Anterior cingulate cortex (tissue), 58 donors: ENCODE measurements at places on chromosomes 3 and 15.

GRCh38 chr3:30282154-30282696 lies 324.2 kb upstream of the TGFBR2 start:
- no peak for DNase-seq

DNA sequence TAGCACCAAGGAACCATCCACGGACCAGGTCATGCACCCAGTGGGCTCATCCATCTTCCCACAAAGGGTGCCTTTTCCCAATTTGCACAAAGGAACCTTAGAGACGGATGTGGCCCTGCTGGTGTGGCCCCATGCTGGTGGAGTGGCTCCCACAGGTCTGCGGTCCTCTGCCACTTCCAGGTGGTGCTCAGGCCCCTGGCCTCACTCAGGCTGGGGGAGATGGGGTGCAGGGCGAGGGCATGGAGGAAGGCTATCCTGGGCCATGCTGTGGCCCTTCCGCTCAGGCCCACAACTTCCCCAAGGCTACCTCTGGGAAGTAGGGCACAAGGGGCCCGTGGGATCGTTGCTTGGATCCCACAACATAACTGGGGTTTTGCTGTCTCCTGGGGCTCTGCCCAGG lies 5.2 kb upstream of the SYNM start:
- no peak for DNase-seq

- DNase-seq, result no peak
Observed at GRCh38 chr3:67601385-67601784, 53.0 kb downstream of the SUCLG2 start.

- DNase-seq, result no peak
Observed at GRCh38 chr3:40386213-40386612, 771 bp upstream of the ENTPD3 start.

DNA sequence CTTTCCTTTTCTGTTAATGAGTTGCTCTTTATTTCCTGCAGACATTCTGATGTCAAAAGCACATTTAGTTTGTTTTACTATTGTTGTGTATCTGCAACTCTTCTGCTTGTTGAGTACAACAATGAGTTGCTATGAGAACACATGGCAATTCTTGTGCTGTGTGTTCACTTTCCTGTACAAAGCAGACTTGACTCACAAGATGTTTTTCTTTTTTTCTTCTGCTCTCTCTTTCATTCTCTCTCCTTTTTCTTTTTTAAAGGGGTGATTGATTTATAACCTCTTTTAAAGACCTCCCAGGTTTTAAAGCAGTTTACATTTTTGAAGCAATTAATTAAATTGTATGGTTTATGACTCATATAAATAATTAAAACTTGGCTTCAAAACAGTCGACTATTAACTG lies 31.6 kb upstream of the ABHD10 start:
- DNase-seq, result no peak

- no peak for DNase-seq
Observed at GRCh38 chr3:102038477-102039142, 189.3 kb downstream of the NFKBIZ start.

- no peak for DNase-seq
Observed at GRCh38 chr3:154972951-154973350, 107.2 kb upstream of the MME start.

DNA sequence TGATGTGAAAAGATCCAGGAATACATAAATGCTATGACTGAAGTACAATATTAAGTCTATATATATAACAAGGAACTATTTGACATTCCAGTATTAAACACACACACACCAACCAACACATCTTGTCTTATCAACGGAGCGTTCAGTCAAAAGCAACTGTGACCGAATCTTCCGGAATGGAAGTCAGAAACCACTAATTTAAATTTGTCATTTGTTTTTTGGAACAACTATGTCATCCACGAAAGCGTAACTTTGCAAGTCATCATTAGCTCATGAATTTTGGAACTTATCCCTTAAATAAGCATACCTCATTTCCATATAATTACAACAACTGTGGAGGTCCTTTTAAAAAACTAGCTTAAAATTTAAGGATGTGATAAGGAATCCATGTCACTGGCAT lies 5.0 kb downstream of the ZNF385D start:
- DNase-seq, result no peak
